NCI-H524 (cell line): ENCODE measurements at places on chromosomes 12 and 14.
A peak's percentile ranks its signal among the peaks of the same experiment; 100 is the strongest.

- no peak for DNase-seq
Measured at GRCh38 chr12:76449016-76449415, 100.8 kb upstream of the BBS10 start.

DNA sequence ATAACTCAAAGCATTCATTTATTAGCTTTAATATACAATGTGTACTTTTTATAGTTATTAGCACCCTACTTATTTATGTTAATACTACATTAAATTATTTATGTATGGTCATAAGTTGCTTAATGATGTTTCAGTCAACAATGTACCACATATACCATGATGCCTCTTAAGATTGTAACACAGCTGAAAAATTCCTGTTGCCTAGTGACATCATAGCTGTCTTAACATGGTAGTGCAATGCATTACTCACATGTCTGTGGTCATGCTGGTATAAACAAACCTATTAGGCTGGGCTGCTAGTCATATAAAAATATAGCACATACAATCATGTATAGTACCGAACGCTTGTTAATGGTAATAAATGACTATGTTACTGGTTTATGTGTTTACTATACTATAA is 120.4 kb downstream of the ANO6 start:
- no peak for DNase-seq

GRCh38 chr12:14664434-14665023 is 31.9 kb downstream of the GUCY2C start:
- DNase-seq = peak; percentile 3

DNA sequence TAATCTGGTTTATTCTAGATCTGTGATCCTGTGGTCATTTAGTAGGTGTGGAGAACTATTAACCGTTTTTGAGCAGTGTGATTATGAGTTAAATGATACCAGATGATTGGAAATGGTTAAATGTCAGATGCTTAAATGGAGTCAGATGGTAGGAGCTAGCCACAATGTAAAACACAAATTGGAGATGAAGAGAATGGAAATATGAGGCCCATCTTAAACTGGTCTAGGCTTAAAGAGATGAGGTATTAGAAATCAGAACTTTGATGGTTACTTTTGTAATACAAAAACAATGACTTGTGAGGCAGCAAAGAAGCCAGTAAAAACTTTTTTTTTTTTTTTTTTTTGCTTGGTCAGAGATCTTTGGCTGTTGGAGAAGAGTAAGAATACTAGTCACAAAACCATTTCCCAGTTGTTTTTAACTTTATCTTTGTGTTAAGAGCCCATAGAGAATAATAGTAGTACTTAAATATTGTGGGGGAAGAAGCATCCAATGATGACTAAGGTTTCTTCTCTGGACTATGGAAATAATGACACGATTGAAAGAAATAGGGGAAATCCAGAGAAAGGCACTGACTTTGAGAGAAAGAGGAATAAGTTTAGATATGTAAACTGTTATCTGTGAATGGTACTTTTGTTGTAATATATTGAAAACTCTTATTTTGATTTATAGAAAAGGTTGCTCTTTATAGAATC is 95.9 kb downstream of the WNK1 start:
- DNase-seq = no peak

GRCh38 chr14:69572030-69572840 is 2.4 kb downstream of the CCDC177 start:
- no peak for DNase-seq

DNA sequence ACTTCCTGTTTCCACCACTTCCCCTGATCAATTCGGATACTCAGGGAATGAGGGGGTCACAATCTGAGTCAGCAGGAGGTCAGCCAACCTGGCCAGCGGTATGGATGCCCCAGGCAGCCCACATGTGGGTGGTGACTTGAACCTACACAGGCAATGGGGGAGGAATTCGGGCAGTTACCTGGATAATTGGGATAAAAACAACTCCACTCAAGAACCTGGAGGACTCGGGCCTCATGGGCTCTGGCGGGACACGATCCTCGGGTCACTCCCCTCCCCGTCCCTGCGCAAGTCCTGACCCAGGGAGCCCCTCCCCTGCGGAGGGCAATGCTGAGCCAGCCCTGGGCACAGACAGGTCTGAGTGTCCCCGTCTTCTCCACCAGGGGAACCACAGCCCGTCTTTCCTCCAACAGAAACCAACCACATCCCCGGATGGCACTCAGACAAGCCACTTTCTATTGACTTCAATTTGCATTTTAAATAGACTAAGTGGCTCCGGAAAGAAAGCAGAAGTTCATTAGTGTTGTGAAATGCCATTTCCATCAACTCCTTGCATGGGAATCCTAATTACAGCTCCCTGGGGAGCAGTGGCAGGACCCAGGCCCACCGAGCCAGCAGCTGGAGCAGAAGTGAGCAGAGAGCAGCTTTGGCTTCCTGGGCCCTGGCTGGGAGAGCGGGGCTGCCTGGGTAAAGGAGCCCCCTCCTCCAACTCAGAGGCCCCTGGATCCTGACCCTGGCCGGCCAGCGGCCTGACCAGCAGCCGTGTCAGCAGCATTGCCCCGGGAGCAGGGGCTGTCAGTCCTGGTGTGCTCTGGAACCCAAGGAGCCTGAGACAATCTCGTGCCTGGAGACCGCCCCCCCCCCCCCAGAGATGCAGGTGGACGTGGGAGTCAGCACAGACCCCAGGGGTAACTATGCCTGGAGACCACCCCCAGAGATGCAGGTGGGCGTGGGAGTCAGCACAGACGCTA is 374.1 kb downstream of the ADGRD1 start:
- no peak for DNase-seq

GRCh38 chr14:72513965-72514659 is 379.8 kb downstream of the DPF3 start:
- peak; percentile 78 for DNase-seq

GRCh38 chr14:49945448-49946319 is 52.8 kb downstream of the ARF6 start:
- DNase-seq = no peak

DNA sequence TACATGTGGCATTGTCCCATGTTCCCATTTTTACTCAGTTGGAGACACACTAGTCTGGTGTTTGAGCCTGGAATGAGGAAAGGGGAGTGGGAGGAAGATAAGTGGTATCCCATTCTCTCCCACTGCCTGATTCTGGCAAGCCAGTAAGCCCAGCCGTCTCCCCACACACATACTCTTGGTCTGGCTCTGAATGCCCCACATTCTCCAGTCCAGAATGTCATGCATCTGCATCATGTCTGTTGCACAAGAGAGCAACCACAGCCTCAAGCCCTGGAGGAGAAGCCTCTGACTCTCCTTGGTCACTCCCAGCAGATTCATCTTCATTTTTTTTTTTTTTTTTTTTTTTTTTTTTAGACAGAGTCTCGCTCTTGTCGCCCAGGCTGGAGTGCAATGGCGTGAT is 48.0 kb downstream of the DRAM1 start:
- no peak for DNase-seq

DNA sequence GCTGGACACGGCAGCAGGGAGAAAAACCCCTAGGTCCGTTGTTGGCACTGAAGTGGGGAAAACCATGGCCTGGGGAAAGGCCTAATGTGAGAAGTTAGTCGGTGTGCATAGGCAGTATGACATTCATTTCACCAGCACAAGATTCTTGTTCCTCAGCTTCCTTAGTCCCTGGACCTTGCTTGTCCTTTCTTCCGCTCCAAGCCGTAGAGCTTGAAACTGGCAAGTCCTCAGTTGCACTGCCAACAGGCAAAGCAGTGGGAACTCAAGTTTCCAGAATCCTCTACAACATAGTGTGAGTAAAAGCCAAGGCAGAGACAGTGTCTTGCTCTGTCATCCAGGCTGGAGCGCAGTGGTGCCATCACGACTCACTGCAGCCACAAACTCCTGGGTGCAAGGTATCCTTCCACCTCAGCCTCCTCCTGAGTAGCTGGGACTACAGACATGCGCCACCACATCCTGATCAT is 138.5 kb upstream of the AMIGO2 start:
- DNase-seq = no peak

GRCh38 chr12:15497671-15498292 is 175.5 kb downstream of the PTPRO start:
- DNase-seq = no peak

DNA sequence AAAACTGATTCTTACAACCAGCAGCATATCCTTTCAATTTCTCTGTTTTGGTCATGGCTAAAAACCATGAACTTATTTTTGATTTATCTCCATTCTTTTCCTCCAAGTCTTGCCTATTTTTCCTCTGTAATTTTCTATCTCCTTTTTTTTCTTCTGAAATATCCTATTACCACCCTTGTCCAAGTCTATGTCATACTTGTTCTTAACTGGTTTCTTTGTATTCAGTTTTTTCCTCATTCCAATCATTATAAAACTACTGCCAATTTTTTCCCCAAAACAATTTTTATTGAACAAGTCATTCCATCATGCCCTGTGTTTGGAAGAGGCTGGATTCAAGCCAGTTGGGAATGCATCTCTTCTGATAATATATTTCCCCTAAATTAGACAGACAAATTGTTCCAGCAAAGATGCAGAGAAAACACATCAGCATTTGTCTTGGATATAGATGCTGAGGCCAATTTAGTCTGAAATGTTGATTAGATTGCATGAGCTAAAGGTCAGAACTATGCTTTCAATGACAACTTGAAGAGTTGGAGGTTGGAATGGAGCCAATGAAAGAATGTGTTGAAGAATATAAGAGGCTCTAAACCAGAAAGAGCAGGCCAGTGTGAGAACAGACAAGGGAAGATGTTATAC is 30.7 kb downstream of the OTOGL start:
- DNase-seq = no peak

DNA sequence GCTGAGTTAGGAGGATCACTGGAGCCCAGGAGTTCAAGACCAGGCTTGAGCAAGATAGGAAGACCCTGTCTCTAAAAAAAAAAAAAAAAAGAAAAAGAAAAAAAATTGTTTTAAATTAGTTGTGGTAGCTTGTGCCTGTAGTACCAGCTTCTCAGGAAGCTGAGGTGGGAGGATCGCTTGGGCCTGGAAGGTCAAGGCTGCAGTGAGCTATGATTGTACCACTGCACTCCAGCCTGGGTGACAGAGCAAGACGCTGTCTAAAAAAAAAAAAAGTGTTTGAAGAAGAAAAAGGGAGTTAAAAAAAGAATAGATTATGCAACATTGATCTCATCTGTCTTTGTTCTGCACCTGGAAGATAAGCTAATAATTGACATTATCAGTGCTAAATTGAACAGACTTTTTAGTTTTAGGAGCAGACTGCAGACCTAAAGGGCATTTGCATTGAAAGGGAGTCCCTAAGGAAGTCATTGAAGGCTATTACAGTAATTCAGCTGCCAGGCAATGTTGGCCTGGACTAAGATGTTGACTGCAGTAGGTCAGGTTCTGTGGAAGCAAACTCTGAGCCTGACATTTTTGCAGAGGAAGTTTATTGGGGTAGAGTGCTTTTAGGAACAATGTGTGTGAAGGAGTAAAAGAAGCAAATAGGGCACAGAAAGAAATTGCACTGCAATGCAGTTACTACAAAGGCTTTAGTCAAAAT is 215.8 kb downstream of the PCNX1 start:
- DNase-seq = no peak

DNA sequence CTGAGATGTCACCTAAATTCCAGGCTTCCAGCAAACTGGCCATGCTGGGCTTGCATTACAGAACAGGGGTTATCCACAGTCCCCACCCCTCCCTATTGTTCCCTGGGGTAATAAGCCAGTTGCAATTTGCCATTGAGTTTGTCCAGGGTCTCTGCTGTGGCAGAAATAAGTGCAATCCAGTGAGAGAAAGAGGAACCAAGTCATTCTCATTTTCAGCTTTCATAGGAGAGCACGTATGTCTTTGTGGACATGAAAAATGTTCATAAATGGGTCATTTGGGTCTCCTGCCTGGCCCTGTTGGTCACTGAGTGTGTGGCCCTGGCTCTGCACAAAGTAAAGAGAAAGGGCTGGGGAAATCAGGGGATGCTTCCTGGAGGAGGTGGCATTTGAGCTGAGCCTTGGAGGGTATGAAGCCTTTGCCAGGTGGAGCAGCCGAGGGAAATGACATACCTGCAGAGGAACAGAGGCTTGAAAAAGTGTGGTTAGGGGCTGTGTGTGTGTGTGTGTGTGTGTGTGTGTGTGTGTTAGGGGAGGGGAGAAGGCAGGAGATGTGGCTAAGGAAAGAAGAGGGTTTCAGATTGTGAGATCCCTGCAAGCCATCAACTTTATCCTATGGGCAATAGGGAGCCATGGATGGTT is 29.3 kb downstream of the CMKLR1 start:
- DNase-seq = no peak

DNA sequence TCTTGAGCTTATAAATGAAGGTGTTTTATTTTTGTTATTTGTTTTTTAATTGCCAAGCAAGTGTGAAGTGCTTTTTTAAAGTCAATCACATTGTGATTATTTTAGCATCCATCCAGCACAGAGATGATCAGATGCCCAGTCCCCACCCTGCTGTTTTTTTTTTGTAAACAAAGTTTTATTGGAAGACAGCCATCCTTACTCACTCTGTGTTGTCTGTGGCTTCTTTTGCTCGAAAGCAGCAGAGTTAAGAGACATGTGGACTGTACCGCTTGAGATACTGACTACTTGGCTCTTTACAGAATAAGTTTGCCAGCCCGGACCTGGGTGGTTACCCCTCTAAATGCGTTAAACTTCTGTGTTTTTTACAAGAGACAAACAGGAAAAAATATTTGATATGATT is 30.9 kb upstream of the AMN start:
- DNase-seq = no peak

DNA sequence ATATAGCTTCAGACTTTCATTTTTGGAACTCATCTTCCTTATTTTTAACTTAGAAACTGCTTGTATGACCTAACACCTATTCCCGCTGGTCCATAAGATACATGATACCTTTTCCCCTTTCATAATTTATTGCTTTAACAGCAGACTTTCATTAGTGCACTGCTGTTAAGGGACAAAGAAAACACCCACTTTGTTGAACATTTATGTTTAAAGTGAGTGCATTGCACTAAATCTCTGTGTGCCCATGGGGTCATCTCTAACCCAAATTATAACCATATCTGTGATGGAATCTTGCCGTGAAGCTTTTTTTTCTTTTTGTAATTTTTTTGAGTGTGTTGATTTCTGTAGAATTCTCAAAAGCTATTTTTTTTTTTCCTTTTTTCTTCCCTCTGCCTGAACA is 261.8 kb downstream of the TMTC2 start:
- no peak for DNase-seq

- DNase-seq = no peak
Measured at GRCh38 chr12:116325336-116325664, 47.8 kb upstream of the MED13L start.

DNA sequence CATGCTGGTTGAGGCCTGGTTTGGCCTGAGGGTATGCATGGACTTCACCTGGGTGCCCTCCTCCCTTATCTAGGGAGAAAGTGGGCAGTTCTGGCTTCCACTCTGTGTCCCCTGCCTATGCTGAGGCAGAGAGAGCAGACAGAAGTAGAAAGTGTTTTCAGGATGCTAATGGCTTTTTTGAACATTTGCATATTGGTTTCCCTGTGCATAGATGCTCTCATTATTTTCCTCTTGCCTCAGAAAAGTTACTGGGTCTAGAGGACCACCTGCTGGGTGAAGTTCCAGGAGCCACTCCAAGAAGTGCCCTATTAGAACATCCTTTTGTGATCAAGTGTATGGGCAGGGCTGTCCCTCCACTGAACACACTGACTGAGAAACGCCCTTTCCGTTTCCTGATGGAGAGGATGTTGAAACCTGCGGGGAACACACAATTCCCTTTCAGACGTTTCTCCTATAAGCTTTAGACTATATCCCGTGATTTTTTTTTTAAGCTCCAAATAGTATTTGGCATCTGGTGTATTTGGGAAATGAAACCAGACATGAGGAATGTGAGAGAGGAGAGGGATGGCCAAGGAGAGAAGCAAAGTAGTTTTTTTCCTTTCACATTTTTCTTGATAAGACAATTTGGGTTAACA is 66.6 kb downstream of the DAAM1 start:
- no peak for DNase-seq

- no peak for DNase-seq
Measured at GRCh38 chr14:91128699-91129098, 14.8 kb downstream of the DGLUCY start.
